Endodermal cell (in vitro differentiated cells): ENCODE measurements at places on chromosomes 7 and 10. TPM values are rescaled to one million over a fixed set of nuclear protein-coding genes. Genes with fewer than 3 reads are reported as not detected.

GRCh38 chr7:11297764-11298163, 324.1 kb downstream of the PHF14 start:
- no peak for DNase-seq

FZD1 gene
- total RNA-seq, result 2.5 and 2.6 TPM in 2 replicates

GRCh38 chr10:98408799-98409198, 6.2 kb downstream of the PYROXD2 start:
- no peak for DNase-seq

DNA sequence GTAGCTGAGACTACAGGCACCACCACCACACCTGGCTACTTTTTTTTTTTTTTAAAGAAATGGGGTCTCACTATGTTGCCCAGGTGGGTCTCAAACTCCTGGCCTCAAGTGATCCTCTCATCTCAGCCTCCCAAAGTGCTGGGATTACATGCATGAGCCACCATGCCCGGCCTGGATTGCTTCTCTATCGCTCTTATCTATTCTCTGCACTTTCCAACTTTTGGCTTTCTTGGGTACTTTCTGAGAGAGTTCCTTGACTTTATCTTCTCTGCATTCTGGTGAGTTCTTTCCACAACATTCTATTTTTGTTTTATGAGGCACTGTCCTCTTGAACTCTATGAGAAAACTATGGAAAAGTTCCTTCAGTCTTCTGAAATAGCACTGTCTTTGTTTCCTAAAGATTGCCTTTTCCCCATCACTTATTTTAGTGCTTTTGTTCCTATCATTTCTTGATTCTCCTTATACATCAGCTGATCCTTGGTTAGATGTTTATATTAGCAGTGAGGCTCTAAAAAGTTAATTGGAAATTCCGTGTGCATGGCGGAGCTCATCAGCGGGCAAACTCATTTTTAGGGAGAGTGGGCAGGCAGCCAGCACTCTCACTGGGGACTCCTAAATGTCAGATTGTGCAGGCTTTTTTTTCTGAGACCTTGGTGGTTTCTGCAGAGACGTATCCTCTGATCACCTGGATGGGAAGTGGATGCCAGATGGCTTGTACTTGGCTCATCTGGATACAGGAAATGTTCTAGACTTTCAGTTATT, 43.9 kb downstream of the HIP1 start:
- DNase-seq, result no peak

GRCh38 chr10:102405632-102406031, 10.1 kb downstream of the NFKB2 start:
- no peak for DNase-seq

GRCh38 chr10:110455446-110455845, 42.3 kb upstream of the DUSP5 start:
- DNase-seq, result peak; percentile 24
